Fibroblast of skin of right quadriceps (primary cell): ENCODE measurements at places on chromosomes 7 and 10.
A peak's percentile ranks its signal among the peaks of the same experiment; 100 is the strongest.

DNA sequence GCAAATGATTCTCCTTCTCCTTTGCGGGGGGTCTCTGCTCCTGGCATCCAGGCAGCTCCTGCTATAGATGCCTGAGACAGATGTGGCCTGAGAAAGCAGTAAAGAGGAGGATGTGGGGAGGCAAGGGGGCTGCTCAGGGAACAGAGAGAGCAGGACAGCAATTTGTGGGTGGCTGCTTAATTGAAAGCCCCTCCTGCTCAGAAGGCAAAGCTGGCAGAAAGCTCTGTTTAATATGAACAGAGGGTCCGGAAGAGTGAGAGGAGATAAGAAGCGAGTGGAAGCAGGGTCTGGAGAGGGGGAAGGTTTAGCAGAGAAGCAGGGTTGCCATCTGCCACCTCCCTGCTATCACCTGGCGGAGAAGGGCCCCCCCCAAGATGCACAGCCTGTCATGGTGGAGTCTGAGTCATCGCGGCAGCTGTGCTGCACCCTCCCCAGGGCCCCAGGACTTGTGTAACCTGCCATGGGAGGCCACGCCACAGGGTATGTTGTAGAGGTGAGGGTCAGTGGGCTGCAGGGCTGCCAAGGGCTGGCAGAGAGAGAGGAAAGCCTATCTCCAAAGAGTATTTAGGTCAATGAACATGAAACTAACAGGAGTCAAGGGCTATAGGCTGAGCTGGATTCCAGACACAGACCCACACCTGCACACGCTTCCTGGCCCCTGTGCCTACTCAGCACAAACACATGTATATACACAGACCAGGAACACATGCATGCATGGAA is 1109.8 kb upstream of the AUTS2 start:
- DNase-seq = no peak

- no peak for DNase-seq
Observed at GRCh38 chr7:43211286-43211685, 98.8 kb downstream of the HECW1 start.

GRCh38 chr7:82294865-82295264 is 148.7 kb downstream of the CACNA2D1 start:
- DNase-seq = no peak

- no peak for DNase-seq
Observed at GRCh38 chr10:123301077-123301857, 147.1 kb downstream of the BUB3 start.

GRCh38 chr7:131401194-131401593 is 73.5 kb downstream of the MKLN1 start:
- no peak for DNase-seq

DNA sequence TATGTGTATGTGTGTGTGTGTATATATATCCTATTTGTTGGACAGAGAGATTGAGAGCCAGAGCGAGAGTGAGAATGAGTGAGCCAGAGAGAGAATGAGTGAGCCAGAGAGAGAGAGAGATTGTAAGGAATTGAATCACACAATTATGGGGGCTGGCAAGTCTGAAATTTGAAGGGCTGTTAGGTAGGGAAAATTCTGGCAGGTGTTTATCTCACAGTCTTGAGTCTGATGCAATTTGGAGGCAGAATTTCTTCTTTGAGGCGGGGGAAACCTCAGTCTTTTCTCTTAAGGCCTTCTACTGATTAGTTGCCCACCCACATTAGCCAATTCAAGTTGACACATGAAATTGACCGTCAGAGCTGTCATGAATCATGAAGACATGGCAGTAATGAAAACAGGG is 41.0 kb upstream of the WASL start:
- no peak for DNase-seq

GRCh38 chr10:33306701-33307519 is 27.6 kb downstream of the NRP1 start:
- peak; percentile 85 for DNase-seq

DNA sequence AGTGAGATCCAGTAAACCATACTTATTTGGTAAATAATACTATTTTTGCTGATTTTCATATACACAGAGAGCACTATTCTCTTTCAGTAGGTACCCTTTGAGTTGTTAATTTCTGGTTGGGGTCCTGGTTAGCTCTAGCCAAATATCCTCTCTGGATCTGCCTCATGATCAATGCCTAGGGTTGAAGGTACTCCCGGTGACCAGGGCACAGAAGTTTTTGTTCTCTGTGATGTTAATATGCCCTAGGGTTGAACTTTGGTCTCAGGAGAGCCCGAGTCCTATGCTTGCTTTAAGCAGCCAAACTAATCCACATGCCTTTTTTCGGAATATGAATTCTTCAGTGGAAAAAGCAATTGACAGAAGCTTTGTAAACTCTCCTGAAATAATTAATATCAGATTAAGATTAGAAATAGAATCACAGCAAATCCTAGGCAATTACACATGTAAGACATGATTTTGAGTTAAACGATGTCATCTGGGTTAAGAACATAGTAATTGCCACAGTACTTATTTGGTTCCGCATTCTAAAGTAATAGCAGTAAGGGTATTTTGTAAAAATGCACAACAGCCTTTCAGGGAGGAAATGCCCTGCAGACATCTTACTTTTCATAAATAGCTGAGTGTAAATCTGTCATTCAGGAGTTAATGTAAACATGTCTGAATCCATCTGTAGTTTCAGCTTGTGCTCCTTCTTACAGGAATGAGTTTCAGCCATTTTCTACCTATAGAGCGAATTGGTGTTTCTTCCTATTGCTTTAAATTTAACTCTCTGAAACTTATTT is 10.1 kb downstream of the CHN2 start:
- DNase-seq = no peak

- DNase-seq = no peak
Observed at GRCh38 chr10:70328018-70328417, 44.2 kb upstream of the NPFFR1 start.

DNA sequence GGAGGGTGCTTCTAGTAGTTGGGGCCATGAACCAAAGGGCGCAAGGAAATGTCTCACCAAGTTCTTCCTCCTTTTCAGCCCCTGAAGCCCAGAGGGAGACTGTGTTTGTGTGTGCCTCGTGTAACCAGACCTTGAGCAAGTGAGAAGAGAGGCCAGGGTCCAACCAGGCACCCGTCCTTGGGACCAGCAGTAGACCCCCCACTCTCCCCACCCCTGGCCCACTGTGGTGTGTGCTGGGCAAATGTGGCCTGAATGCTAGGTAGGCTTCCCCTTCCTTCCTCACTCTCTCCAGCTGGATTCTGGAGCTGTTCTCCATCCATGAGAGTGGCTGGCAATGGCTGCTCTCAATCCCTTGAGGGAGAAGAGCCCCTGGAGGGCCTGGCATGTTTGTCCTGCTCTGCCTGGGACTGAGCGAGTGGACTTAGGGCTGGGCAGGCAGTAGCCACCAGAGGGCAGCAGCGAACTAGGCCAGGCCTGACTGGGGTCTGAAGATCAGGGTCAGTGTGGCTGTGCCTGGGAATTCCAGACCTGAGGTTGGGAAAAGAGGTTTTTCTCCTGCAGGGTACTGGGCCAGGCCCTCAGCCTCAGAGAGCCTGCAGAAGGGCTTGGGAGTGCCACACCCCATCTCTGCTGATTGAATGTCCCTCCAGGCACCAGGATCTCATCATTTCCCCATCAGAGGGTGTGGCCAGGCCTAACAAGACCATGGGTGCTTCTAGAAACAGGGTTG is 12.5 kb downstream of the SFRP5 start:
- peak; percentile 26 for DNase-seq

DNA sequence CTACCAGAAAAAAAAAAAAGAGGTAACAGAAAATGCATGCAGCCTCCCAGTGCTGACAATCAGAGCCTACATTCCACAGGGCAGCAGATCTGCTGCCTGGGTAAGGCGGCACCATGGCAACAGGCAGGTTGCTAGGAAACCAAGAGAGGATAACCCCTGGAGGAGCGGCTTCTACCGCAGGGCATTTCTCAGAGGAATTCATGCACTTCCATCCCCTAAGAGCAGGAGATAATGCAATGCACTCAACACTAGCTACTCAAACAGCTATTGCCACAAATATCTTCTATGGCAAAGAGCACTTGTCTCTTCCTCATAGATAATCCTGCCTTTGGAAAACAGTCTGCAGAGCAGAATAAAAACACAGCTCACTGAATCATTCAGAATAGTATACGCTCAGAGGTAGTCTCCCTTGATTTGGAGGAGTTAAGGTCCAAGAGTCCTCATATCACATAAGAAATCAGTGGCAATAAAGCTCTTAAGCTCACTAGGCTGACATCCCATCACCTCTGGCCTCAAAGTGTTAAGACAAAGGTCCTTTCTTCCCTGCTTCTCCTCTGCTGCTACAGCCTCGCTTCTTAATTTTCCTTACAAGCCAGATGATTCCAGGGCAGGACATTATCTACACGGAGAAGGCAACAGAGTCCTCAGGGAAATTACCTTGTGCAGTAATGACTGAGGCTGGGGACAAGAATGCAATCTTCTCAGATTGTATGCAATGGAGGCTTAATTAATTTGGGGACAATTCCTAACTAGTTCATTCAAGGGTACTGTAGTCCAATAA is 10.7 kb downstream of the PSAP start:
- DNase-seq = peak; percentile 96

DNA sequence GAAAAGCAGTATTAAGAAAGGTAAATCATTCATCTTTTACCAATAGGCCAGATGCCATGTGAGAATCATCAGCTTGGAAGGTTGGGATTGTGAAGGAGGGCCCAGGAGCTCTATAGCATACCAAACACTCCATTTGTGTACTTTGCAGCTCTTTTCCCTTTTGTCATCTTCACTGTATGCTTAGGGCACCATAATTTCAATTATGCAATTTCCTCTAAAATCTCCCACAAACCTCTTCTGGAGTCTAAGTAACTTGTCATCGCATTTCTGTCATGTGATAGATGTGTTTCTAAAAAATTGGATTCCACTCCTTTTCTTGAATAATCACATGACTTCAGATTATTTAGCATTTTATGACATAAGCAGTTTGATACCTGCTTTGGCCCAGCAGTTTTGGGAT is 17.9 kb downstream of the RPP30 start:
- DNase-seq = peak; percentile 51

GRCh38 chr7:22814261-22815208 is 8.1 kb downstream of the TOMM7 start:
- DNase-seq = peak; percentile 35

- no peak for DNase-seq
Observed at GRCh38 chr7:98360221-98361130, 40.4 kb downstream of the BAIAP2L1 start.

- DNase-seq = no peak
Observed at GRCh38 chr7:27779873-27780272, 39.9 kb downstream of the TAX1BP1 start.

DNA sequence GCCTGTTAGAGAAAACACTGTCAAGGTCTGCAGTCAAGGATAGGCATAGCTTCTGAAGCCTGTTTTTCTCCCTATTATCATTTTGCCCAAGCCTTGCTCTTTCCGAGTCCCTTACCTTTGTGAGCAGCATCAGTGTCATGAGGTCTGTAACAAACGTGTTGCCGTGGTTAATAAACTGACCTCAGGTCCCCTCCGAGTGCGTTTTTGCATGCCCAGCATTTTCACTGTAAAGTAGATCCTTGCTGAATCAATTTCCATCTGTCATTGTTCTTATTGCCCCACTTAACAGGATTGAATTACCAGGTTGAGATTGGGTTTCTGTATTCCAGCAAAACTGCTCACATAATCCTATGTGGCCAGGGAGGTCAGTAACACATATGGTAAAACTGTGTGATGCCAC is 110.3 kb downstream of the ZNF248 start:
- no peak for DNase-seq

DNA sequence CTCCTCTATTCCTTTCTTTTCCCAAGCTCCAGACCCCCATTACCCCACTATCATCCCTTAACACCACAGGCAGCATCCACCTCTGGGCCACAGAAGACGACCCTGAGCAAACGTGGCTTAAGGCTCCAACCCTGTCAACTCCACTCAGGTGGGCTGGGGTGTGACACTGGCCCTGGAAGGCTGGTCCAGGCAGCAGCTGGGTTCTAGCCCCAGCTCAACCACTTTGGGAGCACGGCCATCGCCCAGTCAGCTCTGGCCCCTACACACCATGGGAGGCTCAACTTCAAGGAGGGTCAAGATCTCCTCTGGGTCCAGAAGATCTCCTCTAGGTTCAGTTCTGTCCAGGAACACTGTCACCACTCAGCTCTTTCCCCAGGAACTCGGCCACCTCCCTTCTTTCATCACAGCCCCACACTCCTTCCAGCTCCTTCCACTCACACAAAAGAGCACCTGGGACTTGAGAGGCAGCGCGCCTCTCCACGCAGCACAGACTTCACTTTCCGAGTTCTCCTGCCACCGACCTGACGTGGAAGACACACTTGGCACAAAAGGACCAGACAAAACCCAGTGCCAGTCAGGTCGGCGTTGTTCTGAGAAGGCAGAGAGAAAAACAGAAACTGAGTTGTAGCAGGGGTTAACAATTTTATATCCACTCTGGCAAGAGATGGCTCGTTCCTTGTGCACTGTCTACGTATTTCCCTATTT is 84.1 kb downstream of the CTBP2 start:
- DNase-seq = no peak

GRCh38 chr7:2985866-2986265 is 57.8 kb downstream of the CARD11 start:
- DNase-seq = no peak

DNA sequence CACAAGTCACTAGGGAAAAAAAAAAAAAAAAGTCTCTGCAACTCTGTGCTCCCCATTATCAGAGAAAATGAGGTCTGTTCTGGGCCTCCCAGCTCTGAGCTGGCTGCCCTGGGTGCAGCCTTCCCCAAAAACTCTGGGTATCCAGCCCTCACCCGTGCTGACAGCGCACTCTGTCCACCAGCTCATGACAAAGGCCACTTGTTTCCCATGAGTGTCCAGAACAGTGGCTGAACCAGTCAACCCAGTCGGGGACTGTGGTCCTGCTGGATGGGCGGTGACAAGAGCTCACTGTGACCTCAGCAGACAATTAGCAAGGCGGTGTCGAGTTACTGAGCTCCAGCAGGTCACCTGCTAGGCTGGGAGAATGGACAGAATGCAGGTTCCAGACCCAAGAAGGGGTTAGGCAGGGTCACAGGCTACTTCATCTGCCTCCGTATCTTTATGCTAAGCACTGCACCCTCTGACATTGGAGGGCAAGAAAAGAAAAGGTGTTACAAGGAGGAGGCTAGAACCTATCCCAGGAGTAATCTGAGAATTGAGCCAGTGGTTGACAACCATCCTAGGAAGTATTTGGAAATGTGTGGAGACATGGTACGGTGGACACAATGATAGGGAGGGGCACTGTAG is 37.2 kb downstream of the DLG5 start:
- DNase-seq = no peak

DNA sequence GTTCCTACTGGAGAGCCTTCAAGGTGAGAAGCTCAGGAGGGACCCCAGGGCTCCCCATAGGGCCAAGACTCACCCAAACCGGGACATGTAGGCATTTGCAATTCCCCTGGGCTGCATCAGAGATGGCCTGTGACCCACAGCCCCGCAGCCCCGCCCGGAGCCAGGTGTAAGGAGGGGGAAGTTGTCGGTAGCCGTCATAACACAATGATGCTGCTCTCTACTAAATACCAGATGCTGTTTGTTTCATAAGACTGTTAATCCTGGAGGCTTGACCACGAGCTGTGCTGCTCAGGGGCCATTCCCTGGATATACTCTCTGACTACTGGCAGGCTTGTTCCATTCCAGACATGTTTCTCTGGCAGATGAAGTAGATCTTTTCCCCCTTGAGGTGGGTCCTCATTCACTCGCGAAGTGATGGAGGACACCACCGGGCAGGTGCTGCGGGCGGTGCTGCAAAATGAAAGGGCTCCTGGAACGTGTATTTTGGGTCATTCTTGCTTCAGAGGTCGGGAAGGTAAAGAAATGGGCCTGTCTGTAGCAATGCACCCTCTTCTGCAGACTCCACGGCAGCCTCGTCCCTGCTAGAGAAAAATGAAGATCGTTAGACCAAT is 61.1 kb downstream of the MKI67 start:
- peak; percentile 13 for DNase-seq
